Gastroesophageal sphincter (tissue), 4 donors: ENCODE measurements at places on chromosomes 11 and 22. TPM values are rescaled to one million over a fixed set of nuclear protein-coding genes. Genes with fewer than 3 reads are reported as not detected.

Gene IGHMBP2
- 28.3 TPM for total RNA-seq

Gene TRIM6
- 5.6 TPM for total RNA-seq

Gene RPUSD4
- total RNA-seq = 14.7 TPM

Gene C22orf31
- total RNA-seq = not detected

Gene NFAM1
- total RNA-seq = 3.4 TPM

Gene P2RY2
- 0.67 TPM for total RNA-seq
